ENCODE measurements at places on chromosomes 7 and 10. TPM values are rescaled to one million over a fixed set of nuclear protein-coding genes. Genes with fewer than 3 reads are reported as not detected.

DNA sequence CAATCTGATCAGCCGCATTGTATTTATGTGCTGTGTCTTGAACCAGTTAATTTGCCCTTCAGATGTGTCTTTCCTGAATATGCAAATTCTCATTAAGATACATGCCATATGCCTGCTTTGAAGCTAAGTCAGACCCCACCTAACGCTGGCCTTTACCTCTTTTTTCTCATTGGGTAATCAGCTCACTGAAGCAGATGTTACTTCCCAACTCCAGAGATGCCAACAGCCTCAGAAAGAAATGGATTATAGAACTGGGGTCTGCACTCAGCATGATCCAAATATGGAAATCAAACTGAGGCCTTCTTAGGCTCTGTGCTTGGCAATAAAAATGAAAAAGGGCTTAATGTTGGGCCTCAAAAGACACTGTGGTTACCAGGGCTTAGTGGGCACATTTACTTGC is 113.9 kb downstream of the FZD1 start:
- no peak for DNase-seq

Gene TMEM270
- not detected for total RNA-seq

DNA sequence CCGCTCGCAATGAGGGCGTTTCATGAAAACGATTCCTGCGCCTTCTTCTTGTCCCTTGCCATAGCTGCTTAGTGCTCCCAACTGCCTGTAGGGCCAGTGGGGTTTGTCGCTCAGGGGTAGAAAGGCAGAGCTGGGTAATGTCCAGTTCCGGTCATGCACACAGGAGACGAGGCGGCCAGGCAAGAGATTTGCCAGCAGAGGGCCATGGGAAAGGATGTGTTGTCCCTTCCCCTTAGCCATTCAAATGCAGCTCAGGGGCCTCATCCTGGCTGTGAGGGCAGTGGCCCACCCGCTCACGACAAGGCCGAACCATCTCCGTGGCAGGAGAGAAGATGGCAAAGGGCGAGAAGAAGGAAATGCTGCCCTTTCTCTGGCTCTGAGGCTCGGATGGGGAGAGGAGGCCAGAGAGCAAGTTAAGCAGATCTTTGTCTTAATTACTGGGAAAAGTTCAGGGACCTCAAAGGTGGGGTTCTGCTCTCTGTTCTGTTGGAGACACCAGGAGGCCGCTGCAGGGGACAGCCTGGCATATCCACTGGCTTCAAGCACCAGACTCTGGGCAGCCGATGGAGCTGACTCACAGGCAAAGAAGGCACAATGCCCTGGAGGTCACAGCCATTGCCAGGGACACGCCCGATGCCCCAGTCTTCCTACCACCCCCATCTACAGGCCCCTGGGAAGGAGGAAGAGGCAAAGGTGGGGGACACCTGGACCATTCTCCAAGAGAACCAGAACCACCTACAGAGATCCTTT is 534.8 kb upstream of the MGMT start:
- no peak for DNase-seq

DNA sequence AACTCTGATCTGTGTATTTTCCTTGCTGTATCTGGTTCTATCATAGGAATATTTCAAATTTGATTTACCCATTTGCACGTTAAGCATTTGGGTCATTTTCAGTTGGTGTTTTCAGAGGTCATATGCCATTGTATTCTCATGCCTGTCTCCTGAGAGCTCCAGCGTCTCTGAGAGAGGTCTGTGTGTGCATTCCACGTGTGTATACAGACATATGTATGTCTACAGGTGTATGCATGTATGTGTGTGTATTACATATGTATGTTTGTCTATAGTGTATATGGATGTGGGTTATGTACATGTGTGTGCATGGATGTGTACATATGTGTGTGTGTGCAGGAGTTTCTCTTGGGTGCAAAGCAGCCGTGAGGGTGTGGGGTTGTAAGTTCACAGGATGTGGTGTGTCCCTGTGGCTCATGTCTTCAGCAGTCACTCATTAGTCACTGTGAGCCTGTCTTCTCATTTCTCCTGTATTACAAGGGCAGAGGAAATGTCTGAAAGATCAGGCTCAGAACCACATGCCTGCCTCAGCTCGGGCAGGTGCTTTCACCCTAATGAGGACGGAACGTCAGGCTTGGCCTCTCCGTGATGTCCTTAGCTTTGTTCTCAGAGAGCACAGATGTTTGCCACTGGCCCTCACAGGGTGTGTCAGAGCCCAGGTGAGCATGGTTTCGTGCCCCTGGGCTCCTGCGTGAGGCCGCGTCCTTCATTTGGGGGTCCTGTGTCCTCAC is 101.6 kb downstream of the NKX6-2 start:
- no peak for DNase-seq

DNA sequence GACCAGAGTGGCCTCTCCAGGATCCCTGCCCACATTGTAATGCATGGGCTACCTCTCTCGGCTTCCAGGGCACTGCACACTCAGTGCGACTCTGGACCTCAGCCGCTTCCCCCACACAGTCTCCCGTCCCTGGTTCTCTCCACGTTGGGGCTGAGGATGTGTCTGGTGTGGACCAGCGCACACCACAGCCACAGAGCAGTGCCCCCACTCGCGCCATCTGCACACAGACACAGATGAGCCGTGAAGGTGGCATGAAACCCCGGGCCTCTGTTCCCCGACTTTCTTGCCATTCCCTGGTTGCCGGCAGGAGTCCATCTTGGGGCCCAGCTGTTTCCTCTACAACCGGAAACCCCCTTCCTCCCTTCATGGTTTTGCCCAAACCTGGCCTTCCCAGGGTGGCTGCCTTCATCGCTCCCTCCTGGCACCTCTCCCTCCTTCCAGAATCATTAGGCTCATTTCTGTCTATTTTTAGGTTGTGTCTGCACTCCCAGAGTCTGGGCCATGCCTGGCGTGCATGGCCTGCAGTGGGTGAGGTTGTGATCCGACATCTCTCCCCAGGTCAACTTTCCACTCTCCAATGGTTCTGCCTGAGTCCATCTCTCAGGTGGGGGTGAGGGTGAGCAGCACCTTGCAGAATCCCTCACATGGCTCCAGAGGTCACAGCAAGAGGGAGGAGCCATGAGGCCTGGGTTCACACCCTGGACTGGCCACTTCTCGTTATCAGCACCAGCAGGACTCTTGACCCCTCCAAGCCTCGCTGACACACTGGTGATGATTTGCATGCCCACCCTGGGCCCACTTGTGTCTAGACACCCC is 10.1 kb downstream of the RASGEF1A start:
- no peak for DNase-seq

Gene GHRHR
- not detected for total RNA-seq

Gene OPTN
- 126 TPM for total RNA-seq

Gene EBLN1
- not detected for total RNA-seq

GRCh38 chr7:86904949-86905834 is 154.3 kb downstream of the ELAPOR2 start:
- DNase-seq = peak; percentile 5

- DNase-seq = no peak
Measured at GRCh38 chr7:69703099-69703498, 104.8 kb downstream of the AUTS2 start.

DNA sequence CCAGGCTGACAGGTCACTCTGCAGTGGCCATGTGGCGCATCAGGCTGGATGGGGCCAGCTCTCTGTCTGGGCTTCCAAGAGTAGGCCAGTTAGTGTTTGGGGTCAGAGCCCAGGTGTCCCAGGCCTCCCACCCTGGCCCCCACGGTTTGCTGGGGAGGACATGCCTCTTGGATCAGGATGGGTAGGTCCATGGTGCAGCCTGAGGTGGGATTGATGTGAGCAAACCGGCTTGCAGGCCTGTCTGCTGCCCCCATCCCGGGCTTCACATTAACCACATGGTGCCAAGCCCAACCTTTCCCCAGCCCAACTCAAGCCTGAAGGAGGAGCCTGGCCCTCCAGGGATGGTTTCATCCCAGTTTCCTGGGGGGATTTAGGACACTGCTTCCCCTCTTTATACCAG is 39.2 kb downstream of the LDB3 start:
- DNase-seq = no peak

- no peak for DNase-seq
Measured at GRCh38 chr7:152887778-152888177, 128.2 kb downstream of the ACTR3B start.

Gene PLXNA4
- 1.2 TPM for total RNA-seq

Gene ELMO1
- 27.9 TPM for total RNA-seq

GRCh38 chr7:48376263-48376662 is 205.0 kb downstream of the ABCA13 start:
- DNase-seq = no peak

Gene ZNF488
- not detected for total RNA-seq

DNA sequence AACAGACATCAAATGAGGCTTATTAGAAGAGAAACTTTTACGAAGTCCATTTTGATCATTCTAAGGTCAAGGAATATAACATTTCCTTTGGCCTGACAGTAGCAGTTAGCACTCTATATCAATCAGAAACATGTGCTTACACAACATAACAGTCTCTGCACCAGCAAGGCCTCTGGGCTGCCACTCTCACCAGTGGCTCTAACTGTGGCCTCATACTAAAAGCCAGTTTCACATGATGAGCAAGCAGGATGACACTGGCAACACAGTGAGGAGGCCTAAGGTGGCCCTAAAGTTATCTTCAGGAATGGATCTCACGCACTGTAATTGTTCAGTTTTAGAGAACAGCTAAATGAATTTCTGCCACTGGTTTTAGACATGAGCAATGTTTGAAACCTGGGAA is 126.8 kb downstream of the COBL start:
- no peak for DNase-seq

DNA sequence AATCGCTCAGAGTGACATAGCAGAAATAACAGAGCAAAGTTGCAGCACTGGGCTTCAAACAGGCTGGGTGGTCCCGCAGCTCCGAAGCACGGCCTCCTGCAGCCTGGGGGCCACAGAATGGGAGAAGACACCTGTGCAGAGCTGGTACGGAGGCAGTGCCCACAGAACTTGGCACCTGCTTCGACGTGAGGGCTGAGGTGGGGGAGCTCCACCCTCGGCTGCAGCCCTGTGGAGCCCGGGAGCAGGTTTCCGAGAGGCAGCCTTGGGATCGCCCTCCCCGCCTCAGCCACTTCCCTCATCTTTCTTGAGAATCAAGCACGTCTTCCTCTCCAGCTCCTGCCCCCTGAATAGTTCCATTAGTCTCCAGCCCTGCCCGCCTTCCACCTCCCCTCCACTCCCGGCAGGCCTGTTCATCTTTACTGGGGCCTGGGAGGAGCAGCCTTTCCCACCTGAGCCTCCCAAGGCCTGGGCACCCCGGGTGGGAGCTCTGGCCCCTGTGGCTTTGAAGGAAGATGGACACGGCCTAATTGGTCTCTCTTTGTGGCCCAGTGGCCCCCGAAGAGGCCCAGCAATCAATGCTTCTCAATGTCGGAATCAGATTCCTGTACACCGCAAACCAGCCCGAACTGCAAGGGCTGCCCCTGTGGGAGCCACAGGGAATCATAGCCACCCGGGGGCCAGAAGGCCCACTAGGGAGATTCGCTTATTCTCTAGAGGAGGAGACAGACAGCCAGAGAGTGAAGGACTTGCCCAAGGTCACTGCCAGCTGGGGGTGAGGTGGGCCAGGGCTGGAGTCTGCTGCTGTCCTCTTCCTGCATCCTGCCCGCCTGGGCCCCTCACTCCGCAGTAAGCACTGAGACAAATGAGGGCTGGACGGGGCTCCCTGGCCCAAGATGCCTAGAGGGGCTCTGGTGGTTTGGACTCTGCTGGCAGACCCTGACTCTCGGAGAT is 17.0 kb upstream of the PCBD1 start:
- no peak for DNase-seq

Gene ATG9B
- 0.10 TPM for total RNA-seq

DNA sequence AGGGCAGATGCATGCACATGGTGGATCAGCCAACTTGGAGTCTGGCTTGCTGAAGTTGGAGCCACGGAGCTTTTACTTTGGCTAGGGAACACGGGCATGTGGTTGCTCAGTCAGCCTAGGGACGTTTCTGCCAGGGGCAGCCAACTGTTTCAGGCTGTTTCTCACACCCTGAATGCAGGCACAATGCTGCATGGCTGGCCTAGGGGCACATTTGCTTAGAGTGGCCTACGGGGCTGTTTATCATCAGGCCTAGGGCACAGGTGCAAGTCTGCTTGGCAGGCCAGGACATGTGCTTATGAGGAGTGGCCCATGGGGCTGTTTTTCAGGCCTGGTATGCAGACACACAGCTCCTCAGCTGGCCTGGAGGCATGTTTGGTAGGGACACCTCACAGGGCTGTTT is 107.4 kb downstream of the GSAP start:
- DNase-seq = no peak

Gene AKR1C8
- total RNA-seq = not detected

DNA sequence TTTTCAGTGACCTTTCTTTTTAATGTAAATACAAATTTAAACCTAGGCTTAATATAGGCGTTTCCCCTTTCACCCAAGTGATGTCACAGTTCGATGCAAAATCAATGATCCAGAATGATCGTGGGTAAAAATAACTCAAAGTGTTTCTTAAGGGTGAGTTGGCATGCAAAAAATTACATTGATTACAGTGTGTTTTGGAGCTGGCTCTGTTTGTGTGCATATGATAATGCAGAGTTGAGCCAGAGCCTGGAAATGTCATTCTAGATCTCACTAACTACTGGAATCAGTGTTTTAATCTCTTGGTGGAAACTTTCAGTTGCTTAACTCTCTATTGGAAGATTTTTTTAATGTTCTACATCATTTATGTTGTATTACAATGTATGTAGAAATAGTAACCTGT is 72.5 kb upstream of the MXI1 start:
- DNase-seq = no peak

GRCh38 chr10:46326066-46326465 is 39.3 kb downstream of the ANTXRL start:
- DNase-seq = no peak

GRCh38 chr10:70879207-70879606 is 9.2 kb downstream of the PCBD1 start:
- no peak for DNase-seq

Gene RSPH10B2
- not detected for total RNA-seq

- no peak for DNase-seq
Measured at GRCh38 chr7:84477786-84478478, 283.3 kb upstream of the SEMA3A start.

DNA sequence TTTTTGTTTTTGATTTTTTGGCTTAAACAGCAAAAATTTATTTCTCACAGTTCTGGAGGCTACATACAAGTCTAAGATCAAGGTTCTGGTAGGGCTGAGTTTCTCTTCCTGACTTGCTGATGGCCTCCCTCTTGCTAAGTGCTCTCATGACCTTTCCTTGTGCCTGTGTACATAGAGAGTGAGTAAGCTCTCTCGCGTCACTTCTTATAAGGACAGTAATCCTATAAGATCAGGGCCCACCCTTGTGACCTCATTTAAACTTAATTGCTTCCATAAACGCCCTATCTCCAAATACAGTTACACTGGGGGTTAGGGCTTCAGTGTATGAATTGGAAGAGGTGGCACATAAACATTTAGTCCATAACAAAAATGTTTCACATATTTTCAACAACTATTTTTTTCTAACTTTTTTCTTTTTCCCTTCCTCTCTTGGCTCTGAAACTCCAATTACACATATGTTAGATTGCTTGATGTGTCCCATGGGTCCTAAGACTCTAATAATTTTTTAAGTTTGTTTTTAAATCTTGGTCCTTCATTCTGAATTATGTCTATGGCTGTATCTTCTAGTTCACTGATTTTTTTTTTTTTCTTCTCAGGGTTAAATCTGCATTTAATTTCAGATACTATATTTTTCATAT is 149.8 kb downstream of the HBP1 start:
- no peak for DNase-seq

All from glomerular endothelial cell (primary cell).